Stimulated activated CD4-positive, alpha-beta T cell treated with anti-CD3 and anti-CD28 coated beads, Interleukin-4, amount 100 ng/mL, for 24 hours (primary cell): ENCODE measurements at places on chromosomes 13 and 19.

DNA sequence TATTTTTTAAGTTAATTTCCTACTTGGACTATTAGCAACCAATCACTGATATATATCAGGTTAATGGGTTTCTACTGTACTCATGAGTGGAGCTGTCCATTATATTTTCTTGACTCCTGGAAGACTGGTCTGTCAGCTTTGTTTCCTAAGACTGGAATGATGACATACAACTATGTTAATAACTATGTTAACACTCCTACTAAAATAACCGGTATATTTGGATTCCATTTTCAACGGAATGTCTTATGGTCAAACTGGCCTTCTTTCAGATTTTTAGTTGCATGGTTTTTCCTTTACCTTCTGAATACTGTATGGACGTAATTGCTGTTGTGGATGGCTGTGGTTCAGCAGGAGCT is 45.8 kb upstream of the GPI start:
- no peak for DNase-seq

DNA sequence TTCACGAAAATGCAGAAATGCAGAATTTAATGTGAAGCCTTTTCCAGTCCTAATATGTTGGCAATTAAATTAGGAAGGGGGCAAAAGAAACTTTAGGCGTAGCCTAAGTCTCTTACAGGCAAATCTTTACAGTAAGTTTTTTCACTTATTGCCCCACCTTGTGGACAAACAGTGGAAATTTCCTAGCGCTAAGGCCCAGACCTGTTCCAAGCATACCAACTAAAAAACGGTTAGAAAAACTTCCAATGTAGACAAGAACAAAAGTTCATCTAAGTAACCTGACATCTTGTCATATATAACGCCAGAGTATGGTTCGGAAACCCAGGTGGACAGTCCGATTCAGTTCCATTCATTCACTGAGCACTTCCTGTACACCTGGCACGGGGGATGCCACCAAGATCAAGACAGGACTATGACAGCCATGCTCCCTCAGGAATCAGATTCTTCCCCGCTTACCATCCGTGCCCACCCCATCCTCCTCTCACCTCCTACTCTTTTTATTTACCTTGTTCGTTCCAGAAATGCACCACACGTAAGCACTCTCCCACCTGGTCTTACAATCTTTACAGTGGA is 4.9 kb downstream of the ZAR1L start:
- peak; percentile 27 for DNase-seq

DNA sequence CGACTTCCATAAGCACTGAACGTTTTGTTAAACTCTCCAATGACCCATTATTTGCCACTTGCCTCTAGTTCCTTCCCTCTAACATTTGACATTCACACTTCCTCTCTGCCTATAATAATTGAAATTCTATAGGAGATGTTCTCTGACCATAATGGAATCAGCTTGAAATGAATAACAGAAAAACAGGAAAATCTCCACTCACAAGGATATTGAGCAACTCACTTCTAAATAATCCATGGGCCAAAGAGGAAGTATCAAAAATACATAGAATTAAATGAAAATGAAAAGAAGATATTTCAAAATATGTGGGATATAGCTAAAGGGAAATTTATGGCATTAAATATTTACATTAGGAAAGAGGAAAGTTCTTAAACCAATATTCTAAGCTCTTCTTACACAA is 3.4 kb upstream of the FCGBP start:
- no peak for DNase-seq

DNA sequence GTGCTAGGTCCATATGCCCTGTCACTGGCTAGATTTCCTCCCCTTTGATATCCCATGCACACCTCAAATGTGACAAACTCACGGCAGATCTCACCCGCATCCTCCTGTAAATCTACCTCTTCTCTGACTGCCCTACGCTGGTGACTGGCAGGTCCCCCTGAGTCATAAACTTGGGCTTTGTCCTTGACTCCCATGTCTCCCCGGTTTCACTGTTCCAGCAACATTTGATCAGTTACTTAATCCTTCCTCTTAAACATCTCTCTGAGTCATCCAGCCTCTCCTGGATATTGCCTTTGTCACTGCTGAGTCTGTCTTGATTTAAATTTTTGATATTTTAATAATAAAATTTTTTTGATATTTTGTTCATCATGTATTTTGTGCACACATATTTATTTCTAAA is 26.5 kb downstream of the FAM216B start:
- DNase-seq, result no peak

GRCh38 chr19:55379174-55379573 is 2.5 kb downstream of the TMEM190 start:
- no peak for DNase-seq

GRCh38 chr13:70330697-70331361 is 222.6 kb upstream of the KLHL1 start:
- no peak for DNase-seq

DNA sequence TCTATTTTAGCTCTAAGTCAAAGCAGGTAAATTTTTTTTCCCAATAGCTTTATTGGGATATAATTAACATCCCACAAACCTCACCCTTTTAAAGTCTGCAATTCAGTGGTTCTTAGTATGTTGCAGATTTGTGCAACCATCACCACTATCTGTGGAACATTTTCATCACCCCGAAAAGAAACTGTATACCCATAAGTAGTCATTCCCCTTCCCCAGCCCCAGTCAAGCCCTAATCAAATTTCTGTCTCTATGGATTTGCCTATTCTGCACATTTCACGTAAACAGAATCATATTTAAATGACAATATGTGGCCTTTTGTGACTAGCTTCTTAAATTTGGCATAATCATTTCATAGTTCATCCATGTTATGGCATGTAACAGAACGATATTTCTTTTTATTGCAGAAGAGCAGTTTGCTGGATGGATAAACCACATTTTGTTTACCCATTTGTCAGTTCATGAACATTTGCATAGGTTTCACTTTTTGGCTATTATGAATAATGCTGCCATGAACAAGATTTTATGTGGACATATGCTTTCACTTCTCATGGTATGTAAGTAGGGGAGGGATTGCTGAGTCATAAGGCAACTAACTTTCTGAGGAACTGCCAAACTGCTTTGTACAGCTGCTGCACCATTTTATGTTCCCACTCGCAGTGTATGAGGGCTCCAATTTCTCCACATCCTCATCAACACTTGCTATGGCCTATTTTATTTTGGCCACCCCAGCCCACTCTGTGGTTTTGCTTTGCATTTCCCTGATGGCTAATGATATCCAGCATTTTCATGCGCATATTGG is 10.9 kb downstream of the SLC46A3 start:
- DNase-seq, result no peak

GRCh38 chr13:28494504-28494777 is 487 bp downstream of the FLT1 start:
- no peak for DNase-seq
